ENCODE measurements at places on chromosomes 2 and 18.

GRCh38 chr2:290090-290722, 2.3 kb upstream of the ALKAL2 start:
- peak; percentile 80 for DNase-seq

- peak; percentile 54 for DNase-seq
Measured at GRCh38 chr2:213125646-213126347, 25.6 kb downstream of the IKZF2 start.

GRCh38 chr2:73283545-73284295, 558 bp downstream of the FBXO41 start:
- no peak for DNase-seq

- DNase-seq: peak; percentile 6
Measured at GRCh38 chr2:232146294-232146693, 184.8 kb downstream of the DIS3L2 start.

DNA sequence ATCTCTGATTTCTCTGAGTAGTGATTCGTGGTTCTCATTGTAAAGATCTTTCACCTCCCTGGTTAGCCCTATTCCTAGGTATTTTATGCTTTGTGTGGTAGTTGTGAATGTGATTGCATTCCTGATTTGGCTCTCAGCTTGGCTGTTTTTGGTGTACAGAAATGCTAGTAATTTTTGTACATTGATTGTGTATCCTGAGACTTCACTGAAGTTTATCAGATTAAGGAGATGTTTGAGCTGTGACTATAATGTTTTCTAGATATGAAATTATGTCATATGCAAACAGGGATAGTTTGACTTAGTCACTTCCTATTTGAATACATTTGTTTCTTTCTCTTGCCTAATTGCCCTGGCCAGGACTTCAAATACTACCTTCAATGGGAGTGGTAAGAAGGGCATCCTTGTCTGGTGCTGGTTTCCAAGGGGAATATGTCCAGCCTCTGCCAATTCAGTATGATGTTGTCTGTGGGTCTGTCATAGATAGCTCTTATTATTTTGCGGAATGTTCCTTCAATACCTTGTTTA, 251.9 kb upstream of the ZNF804A start:
- peak; percentile 51 for DNase-seq

DNA sequence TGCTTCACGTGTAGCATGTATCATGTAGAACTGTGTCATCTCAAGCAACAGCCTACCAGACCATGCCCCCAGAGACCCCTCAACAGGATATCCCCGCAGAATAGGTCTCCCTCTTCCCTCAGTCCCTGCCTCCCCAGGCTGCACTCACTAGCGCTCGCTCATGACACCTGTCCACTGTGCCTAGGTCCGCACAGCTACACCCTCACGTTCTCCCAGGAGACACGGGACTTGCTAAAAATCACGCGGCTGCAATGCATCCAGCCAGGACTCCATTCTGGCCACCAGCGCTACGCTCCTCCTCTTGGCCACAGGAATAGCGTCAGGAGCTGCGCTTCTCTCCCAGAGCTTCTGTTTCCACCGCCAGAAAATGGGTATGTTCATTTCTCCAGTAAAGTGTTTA, 2.5 kb downstream of the PXDN start:
- no peak for DNase-seq

DNA sequence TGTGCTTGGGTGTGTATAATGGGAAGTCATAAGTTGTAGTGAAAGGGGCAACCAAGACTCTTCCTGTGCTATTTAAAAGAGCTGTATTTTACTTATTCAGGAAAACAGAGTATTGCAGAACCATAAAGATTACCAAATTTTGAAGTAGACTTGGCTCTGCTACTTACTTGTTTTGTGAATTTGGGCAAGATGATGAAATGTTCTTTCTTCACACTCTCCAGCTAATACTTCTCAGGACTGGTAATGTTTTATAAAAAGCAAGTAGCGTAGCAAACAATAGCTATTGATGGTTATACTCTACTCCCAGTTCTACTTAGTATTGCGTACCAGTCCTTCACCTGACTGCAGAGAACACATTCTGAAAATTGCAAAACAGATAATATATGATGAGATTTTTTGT, 374.1 kb downstream of the ARHGAP15 start:
- DNase-seq: no peak

- peak; percentile 98 for DNase-seq
Measured at GRCh38 chr2:220192994-220193753, 565.7 kb downstream of the SLC4A3 start.

DNA sequence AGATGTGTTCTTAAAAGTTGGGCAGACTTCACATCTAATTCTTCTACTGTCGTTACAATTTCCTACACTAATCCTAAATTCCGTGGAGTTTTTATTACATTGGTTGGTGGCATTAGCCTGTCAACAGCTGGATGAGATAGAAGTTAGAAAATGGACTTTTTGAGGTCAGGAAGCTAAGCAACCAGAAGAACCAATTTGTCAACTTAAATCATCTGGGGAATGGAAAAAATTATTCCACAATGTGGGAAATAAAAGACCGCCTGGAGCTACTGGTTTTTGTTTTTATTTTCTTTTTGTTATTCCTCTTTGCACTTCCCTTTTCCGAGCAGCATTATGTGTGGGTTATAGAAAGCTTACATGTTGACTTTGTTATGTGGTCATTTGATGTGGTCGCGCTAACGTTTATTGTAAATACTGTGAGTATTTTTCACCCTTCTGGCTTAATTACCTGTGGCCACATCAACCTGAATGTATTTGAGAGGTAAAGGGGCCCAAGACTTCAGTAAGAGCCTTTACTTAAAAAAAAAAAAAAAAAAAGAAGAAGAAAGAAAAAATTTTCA, 75.3 kb downstream of the PTPRM start:
- no peak for DNase-seq

DNA sequence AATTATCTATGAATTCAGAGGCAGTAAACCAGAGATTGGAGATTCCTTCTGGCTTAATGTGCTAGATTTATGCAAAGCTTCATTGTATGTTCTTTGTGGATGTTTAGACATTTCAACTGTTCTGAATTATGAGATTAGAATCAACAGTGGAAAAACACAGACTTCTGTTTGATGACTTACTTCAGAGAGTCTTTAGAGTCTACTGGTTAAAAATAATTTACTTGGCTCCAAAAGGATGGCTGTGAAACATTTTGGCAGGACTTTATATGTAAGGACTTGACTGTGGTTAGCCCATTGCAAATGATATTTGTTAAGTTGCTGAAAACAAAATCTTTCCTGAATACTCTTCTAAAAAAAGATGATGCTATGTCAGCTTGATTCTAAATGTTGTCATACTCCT, 25.5 kb upstream of the LRRC30 start:
- DNase-seq: no peak

DNA sequence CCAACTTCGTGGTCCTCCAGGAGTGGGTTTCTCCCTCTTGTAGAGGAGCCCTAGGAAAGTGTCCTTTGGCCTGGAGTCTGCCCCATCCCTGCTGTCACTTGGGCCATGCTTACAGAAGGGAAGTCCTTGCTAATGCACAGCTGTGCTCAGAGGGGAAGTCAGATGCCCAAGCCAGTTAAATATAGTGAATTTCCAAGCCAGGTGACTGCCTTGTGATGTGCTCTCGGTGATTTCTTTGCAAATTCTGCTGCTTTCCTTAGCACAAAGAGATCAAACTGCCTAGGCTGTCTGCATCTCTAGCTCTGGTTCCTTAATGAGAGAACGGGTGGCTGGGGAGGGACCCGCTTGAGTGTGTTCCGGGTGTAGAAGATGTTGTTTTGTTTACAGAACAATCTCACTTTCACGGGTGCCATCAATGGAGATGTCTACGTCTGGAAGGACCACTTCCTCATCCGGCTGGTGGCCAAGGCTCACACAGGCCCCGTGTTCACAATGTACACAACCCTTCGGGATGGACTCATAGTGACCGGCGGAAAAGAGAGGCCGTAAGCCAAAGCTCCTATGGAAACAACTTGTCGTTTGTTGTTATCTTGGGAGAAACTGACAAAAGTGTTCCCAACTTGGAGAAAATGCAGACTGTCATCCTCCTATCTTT, 91.4 kb downstream of the RTN4 start:
- DNase-seq: no peak

GRCh38 chr2:63530704-63531279, 57.5 kb downstream of the WDPCP start:
- DNase-seq: no peak

DNA sequence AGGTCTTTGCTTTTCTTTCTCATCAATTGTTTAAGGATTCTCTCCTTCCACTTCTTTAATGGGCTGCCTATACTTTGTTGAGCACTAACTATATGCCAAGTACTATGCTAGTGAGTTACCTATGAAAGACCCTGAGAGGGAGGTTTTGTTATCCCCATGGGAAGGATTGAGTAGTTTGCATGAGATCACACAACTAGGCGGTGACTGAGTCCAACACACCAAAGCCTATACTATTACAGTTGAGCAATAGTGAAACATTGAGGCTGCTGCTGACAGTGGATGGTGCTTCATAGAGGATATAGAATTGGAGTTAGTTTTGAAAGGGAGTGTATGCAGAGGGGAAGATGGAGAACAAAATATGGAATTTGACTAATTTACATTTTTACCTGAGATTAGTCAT, 15.8 kb downstream of the NABP1 start:
- no peak for DNase-seq

DNA sequence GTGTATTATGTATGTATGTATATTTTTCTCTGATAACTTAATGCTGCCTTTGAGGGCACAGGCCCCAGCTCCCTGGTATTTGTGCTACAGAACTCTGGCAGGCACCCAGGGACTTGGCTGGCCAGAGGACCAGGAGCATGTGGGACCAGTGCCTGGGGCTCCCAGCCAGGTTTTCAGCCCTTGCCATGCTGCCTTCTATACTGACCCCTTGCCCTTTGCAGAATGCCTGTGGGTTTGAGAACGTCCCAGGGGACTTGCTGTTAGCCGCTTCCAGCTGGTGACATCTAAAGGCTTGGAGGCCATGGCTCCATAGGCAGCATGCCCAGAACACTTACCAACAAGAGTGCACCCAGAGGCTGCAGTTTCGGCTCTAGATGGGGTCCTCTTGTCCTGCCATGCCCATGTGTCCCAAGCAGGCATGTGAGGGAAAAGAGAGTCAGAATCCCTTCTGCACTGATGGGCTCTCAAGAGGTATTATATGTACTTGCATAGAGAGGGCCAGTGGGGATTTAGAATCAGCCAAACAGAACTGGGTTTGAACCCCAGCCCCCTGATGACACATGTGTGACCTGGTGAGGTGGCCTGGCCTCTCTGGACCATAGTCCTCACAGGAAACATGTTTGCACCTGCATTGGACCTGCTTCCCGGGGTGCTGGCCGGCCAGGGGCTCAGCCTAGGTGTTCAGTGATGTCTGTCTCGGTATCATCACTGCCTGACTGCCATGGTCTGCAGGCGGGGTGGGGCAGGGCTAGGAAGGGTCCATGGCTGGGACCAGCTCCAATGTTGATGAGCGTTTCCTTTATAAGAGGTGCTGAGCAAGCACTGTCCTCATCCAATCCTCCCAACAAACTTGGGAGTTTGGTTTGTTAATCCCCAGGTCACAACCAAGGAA, 119.2 kb upstream of the FHL2 start:
- no peak for DNase-seq

DNA sequence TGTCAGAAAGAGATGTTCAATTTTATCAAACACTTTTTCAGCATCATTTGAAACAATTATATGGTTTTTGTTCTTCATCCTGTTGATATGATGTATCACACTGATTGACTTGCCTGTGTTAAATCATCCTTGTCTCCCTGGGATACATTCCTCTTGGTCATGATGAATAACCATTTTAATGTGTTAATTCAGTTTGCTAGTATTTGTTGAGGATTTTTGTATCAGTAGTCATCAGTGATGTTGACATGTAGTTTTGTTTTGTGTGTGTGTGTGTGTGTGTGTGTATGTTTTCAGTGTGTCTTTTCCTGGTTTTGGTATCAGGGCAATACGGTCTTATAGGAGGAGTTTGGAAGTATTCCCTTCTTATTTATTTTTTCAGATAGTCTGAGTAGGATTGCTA, 325.4 kb downstream of the ZNF804A start:
- no peak for DNase-seq

DNA sequence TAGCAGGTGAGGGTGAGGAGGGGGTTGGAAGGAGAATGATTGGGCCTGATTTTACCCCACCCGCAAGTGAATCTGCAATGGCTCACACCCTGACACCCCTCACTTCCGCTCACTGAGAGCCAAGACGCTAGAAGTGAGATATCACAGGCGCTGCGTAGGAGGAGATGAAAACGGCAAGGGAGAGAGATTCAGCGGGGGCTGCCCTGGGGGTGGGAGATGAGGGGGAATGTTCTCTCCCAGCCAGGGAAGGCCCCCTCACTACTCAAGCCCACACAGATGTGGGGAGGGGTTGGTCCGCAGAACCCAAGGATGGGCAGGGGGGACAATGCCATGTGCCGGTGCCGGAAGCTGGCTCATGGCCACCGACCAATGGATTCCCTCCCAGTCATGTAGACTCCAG, 32.9 kb downstream of the LOXHD1 start:
- DNase-seq: no peak

GRCh38 chr18:41933778-41934177, 21.3 kb upstream of the PIK3C3 start:
- DNase-seq: no peak

DNA sequence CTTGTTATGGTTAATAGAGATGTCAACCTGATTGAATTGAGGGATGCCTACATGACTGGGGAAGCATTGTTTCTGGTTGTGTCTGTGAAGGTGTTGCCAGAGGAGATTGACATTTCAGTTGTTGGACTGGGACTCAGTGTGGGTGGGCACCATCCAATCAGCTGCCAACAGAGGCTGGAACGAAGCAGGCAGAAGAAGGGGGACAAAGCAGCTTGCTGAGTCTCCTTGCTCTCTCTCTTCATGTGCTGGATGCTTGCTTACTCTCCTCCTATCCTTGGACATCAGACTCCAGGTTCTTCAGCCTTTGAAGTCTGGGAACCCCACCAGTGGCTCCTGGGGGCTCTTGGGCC, 22.2 kb upstream of the SMAD4 start:
- no peak for DNase-seq

DNA sequence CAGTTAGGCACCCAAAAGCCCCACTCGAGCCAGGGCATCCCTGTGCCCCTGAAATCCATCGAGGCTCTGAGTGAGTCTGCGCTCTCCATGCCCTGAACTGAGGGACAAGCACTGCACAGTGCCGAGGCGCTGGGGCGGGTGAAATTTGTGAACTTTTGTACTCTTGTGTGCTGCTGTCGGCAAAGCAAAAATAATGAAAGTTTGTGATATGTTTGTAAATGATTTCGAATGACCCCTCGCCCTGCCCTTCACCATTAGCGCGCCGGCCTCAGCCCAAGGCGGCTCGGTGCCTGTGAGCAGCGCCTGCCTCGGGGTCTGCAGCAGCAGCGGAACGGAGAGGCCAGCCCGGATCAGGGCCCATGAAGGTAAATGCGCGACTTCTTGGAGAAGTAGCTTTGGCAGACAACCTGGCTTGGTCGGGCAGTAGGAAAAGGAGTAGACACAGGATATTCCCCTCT, 1.8 kb upstream of the HOXD4 start:
- no peak for DNase-seq
